NAMALWA (cell line): ENCODE measurements at places on chromosomes 7 and 10.

DNA sequence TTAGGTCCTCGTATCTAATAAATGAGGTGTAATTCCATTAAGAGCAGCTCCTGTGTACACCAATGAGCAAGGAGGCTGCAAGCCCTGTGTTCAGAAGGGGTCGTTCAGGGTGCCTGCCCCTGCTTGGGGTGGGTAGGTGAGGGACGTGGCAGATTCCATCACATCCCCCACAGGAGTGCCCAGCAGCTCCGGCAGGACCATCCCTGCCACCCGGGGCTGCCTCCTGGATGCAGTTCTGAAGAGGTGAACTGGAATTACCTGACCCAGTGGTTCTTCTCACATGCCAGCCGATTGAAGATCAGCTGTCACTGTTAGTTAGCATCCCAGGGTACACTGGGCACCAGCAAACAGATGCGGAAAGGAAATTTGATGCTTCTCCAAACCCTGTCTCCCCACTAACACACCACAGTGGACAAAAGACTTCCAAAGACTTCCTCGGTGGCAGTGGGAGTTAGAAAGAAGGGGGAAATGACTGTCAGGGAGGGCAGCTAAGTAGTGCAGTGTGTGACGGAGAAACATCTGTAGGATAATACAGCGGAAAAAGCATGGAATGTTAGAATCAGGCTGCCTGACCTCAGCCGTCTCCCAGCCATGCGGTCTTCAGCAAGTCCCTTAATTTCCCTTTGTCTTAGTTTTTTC is 313.6 kb upstream of the ZMIZ1 start:
- DNase-seq, result no peak

GRCh38 chr10:78899996-78900714 is 168.6 kb upstream of the ZMIZ1 start:
- DNase-seq, result no peak

DNA sequence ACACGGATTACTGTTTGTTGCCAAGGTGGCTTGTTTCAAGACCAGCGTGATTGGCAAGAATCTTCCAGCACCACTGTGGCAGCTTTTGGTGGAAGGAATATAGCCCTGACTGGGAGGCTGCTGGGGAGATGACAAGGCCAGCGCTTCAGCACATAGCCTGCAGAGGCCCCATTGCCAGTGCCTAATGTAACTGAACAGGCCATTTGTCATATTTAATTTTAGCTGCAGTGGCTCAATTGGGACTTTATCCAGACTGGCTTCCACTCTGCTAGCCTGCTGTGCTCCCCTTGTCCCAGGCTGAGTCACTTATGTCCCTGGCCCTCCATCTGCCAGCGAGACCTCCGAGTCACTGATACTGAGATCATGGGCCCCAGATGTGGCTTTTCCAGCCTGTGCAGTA is 483.1 kb downstream of the GALNT17 start:
- no peak for DNase-seq

GRCh38 chr7:102216573-102217314 is 69.9 kb upstream of the SH2B2 start:
- no peak for DNase-seq

DNA sequence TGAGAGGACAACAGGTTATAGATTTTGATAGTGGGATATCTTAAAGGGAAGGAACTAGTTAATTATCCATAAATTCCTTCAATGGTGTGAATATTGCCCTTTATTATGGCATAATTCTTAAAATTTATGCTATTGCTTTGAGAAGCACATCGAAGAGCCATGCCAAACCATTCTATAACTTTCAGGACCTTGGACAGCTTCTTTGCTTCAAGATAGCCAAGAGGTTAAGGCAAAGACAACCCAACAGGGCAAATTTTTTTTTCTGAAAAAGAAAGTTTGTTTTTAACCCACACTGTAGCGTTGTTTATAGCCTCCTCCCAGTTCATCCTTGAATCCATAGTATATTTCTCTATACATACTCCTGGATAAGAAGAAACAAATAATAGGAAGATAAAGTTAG is 103.2 kb downstream of the NRG3 start:
- DNase-seq, result peak; percentile 20
